Suprapubic skin (tissue), 4 donors: ENCODE measurements at places on chromosomes 7 and 10. TPM values are rescaled to one million over a fixed set of nuclear protein-coding genes. Genes with fewer than 3 reads are reported as not detected.

- no peaks in the 10 kb centered on the region for H3K27me3 ChIP-seq
- no peak overlapping the region for H3K4me3 ChIP-seq
- no peaks in the 10 kb centered on the region for H3K4me1 ChIP-seq
Measured at GRCh38 chr10:101466016-101466912, 112.3 kb downstream of the BTRC start.

DNA sequence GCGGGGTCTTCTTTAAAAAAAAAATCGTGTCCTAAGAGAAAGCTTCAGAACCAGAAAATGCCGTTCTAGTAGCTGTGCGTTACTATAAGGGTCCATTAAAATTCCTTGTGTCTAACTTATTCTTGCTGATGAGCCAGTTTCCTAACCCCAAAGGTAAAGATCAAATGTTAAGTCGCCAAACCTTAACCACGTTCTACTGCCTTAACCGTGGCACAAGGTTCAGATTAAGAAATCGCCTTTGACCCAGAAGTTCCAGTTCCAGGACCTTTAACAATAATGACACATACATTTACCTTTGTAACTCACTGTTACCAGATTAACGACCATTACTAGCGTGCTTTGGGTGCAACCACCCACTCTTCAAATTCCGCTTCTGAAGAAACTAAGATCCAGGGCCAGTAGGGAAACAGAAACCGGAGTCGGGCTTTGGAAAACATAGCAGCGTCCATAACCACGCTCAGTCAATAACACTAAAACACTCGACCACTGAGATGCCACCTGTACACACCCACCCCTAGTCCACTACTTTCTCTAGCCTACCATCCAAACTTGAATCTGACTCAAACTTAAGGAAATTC is 620 bp downstream of the BET1 start:
- peak overlapping the region; percentile 89 for H3K4me3 ChIP-seq
- H3K27me3 ChIP-seq: no peaks in the 10 kb centered on the region
- DNase-seq: no peak
- H3K4me1 ChIP-seq: peaks cover 24% of the 10 kb centered on the region

The GPR15LG gene
- 10.3 TPM for total RNA-seq

The INHBA gene
- 1.2 TPM for total RNA-seq
